Mesenteric fat pad (tissue), 1 donor: ENCODE measurements at places on chromosomes 11 and 22. TPM values are rescaled to one million over a fixed set of nuclear protein-coding genes. Genes with fewer than 3 reads are reported as not detected.

ANKK1 gene
- 0.13 TPM for total RNA-seq

TBX1 gene
- total RNA-seq: 3.0 TPM

CHCHD10 gene
- 357 TPM for total RNA-seq

PIH1D2 gene
- total RNA-seq: 1.5 TPM

DNA sequence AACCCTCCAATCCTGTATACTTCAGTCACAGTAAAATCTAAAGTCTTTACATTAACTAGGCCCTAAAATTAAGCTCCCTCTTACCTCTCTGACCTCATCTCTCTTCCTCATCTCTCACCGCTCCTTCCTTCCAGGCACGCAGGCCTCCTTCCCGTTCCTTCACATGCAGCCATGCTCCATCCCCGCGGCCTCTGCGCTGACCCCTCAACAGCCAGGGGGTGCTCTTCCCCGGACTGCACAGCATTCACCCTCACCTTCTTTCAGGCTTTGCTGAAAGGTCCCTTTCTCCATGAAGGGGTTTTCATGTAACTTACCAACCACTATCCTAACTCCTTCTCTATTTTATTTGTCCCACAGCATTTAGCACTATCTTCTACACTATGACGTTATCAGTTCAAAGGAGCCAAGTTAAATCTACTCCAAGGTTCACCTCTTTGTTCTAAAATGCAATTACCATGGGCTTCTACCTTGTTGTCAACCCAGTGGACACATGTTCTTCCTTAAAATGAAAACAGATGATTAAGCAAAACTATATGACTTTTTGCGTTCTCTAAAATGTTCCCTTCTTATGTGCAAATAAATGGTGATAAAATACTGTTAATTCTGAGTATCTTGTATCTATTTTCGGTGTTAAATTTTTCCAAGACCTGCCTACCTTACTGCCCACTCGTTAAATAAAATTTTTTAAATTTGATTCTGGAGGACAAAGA, 57.8 kb upstream of the APOA1 start:
- no peak for DNase-seq

DNA sequence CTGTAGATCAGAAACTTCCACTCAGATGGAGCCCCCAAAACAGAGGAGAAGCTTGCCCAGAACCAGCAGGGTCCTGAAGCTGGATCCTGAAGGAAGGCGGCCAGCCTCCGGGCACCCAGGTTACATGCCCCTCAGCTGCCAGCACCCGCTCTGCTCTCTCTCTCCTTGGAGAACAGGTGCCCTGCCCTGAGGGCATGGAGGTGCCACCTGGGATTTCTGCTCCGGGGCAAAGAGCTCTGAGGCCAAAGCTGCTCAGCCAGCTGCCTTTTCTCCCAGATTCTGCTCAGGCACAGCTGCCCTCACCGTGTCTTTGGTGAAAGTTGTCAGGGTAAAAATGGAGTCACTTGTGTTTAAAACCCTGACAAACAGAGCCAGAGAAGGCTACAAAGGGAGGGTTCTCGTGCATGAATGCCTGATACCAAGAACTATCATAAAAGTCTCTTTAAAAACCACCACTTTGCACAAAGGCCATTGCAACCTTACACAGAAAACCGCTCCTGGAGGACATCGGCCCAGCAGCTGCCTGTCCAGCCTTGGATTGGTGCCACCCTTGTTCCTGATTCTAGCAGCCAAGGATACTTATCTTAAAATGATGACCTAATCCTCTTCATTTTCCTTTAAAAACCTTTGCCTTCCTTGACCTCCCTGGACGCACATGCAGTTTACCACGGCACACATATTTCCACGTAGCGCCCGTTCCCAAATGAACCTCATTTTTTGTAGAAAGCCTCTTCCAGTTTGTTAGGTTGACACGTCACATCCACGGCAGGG, 140.0 kb downstream of the CACNA1I start:
- DNase-seq: no peak

- no peak for DNase-seq
Measured at GRCh38 chr11:92750794-92751193, 218.7 kb upstream of the MTNR1B start.

DNA sequence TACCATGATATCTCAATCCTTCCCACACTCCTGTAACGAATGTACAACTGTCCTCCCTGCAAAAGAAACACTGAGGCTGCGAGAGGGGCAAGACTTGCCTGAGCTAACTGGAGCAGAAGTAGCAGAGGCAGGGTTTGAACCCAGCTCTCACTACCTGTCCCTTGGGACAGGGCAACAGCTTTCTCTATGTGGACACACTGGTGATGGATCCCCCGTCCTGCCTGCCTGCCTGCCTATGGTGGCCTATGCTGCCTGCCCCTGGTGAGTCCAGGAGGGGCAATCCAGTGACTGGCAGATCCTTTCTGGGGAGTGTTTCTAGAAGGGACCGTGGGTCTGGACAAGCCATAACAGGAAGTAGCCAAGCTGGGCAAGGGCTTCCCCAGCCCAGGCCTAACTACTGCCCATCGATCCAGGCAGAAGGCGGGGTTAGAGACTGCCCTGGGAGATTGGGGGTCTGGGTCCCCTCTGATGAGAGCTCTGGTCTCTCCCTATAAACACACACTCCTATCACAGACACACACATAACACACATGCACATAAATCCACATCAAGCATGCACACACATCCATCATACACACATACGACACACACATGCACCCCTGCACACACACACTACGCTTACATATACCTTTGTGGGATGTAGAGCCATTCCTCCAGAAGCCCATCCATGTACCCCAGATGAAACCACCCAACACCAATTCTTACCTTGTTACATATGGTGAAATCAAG, 1.1 kb upstream of the EMID1 start:
- DNase-seq: no peak

- no peak for DNase-seq
Measured at GRCh38 chr11:17405232-17406005, 17.0 kb upstream of the KCNJ11 start.

DNA sequence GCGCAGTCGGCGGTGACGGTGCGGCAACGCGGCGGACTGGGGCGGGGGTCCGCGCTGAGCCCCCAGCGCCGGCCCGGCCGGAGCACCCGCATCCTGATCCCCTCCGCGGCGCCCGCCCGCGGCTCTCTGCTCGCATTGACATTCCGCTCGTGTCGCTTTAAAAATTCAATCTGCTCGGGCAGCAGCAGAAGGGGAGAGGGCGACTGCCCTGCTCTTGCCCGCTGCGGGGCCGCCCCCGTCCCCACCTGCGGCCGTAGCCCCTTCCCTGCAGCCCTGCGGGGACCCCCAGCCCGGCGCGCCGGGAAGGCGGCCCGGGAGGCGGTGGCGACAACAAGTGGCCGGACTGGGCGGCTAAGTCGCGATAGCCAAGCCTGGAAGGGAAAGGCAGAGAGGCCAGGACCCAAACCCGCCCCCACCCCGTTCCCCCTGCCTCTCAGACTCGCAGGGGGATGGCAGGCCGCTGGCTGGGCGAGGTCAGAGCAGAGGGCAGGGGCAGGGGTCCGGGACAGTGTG, 1.1 kb downstream of the CABP7 start:
- DNase-seq: no peak

DNA sequence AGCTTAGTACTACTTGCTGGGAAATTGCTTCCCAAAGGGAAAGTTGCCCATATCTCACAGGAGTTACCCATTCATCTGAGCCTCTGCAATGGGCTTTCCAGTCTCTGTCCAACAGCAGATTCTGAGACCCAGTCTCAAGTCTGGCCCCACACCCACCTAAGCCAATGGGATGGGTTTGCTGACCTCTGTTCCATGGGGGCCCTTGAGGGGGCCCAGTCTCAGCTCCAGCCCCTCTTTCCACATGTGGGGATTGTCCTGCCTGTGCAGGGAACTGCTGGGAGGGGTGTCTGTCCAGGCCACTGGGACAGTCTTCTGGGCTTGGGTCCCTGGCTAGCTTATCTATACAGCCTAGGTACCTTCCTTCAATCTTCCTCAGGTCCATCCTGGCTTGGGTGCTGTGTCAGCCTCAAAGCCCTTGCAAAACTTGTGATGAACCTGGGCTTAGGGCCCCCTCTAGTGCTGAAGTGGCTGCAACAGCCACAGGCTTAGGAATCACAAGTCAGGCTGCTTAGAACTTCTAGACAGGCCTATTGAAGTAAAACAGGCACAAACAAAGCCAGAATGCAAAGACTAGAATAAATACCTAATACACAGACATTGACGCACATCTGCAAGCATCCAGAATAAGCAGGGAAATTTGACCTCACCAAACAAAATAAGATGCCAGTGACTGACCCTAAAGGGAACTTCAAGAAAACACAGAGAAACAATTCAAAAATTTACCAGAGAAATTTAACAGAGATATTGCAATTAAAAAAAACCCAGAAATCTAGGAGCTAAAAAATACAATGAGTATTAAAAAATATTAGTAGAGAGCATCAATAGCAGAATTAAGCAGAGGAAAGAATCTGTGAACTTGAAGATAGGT, 11.7 kb upstream of the PATL1 start:
- no peak for DNase-seq

- DNase-seq: peak; percentile 95
Measured at GRCh38 chr11:62542750-62543567, 3.6 kb downstream of the AHNAK start.

DNA sequence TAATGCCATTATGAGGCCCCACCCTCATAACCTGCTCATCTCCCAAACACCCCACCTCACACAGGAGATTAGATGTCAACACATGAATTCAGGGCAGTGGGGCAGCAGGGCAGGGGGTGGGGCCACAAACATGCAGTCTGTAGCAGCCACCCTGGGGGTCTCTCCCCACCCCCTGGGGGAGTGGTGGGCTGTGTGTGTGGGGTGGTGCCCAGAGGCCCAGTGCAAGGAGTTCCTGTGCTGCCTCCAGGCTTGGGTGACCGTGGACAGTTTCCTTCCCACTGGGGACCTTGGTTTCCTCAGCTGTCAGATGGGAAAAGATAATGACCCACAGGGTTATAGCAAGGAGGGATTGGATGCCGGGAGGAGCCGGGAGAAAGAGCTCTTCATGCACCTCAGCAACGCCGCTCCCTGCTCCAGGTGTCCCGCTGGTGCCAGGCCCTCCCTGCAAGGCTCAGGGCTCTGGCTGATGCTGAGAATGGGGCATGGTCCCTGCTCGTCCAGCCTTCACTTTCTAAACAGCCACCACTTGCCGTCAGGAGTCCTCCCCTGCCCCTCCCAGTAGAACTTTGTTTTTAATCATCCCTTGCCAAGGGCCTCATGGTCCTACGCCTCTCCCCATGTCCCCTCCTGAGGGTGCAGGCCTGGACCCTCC, 2.0 kb upstream of the MRGPRF start:
- DNase-seq: no peak

DNA sequence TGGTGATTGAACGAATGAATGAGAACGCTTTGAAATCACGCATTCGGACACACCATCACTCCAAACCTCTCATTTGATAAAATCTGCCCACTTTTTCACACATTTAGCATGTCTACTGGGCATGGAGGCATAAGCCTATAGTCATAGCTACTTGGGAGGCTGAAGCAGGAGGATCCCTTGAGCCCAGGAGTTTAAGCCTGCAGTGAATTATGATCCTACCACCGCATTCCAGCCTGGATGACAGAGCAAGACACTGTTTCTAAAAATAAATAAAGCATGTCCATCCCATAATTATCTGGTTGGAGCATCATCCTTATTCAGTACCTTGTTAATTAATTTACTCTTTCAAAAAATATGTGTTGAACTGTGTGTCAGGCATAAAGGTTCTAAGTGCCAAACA, 3.3 kb upstream of the PICALM start:
- no peak for DNase-seq

DNA sequence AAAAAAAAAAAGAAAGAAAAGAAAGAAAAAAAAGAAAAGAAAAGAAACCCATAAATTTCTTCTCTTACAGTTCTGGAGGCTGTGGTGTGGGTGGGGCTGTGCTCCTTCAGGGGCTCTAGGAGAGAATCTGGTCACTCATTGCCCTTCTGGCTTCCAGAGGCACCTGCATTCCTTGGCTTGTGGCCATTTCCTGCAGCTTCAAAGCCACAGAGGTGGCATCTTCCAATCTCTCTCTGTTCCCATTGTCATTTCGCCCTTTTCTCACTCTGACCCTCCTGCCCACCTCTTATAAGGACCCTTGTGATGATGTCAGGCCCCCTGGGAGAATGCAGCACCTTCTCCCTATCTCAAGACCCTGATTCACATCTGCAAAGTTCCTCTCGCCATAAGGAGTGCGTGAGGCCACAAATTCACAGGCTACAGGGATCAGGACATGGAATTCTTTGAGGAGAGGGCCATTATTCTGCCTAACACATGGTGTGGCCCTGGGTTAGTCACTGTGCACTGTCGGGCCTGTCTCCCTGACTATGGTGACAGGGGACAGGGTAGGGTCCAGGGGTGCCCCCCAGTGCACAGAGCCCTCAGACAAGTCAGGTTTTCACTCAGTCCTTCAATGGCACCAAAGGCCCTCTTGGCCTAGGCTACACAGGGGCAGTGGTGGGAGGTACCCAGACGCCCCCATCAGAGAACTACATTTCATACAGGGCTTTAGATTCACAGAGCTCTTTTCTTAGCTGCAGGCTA, 38.6 kb upstream of the PRR5 start:
- DNase-seq: no peak

DNA sequence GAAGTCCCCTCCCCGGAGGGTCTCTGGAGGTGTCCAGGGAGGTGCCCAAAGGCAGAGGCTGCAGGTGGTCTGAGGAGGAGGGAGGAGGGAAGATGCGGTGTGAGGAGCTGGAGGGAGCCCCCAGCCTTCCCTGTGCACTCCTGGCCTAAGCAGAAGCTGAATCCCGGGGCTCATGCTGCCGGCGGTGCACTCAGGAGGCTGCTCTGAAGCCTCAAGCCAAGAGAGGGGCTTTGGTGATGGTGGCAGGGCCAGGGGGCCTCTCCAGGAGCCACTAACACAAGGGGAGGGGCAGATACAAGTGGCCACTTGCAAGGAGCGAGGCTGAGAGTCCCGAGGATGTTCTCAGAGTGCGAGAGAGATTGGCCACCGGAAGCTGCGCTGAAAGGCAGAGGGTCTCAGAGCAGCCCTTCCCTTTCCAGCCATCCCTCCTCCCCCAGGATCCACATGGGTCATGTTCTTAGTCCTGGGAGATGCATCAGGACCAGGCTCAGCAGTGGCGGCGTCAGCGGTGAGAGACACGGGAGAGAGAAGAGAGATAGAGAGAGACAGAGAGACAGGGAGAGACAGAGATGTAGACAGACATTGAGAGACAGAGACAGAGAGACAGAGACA, 774 bp upstream of the MRGPRG start:
- DNase-seq: no peak

DNA sequence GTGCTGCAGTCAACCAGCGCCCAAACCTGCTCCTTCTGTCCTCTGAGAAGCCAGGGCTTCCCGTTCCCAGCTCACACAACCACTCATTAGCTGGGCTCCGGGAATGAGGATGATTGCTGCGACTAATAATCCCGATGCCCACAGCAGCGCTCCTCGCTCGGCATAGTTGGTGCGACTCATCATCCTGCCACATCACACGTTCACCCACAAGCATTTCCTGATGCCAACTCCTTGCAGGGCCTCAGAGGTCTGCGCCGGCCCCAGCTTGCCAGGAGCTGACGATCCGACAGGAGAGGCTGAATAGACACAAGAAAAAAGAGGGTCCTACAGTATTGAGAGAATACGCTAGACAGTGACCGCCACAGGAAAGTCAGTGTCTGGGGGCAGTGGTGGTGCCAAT, 10.6 kb upstream of the CSNK1E start:
- no peak for DNase-seq

- DNase-seq: no peak
Measured at GRCh38 chr22:25025491-25026400, 73.2 kb downstream of the KIAA1671 start.
